Effector memory CD8-positive, alpha-beta T cell (primary cell): ENCODE measurements at places on chromosomes 3 and 15.

DNA sequence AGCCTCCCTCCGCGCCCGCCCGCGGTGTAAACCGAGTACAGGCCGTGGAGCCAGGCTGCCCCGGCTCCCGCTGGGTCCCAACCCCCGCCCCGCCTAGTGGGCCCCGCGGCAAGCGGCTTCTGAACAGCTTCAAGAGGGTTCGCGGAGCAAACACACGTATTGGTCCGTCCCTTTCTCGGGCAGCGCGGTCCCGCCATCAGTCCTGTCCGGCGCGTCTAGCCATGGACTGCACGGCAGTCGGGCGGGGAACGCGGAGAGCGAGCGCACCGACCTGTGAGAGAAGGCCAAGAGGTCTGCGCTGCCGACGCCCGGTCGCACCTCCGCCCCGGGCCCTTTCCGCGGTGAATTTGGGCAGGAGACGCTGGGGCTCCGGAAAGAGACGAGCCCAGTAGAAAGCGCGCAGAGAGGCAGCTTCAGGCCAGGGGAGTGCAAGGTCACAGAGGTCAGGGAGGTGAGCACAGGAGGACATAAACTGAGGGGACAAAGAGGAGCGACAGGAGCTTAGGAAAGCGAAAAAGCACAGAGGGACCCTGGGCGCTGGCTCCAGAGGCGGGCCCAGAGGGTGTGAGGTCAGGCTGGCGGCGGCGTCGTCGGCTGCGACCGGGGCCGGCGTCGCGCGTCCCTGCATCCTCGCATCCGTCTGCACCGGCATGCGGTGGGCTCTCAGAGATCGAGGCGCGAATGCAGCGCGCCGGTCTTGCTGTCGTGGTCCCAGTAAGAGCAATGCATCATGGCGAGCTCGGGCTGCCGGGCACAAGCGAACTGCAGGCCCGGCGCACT, 1.8 kb downstream of the FOXL2 start:
- DNase-seq: no peak

- no peak for DNase-seq
Measured at GRCh38 chr3:68759526-68760035, 172.8 kb downstream of the TAFA4 start.

GRCh38 chr3:112048911-112049310, 14.4 kb downstream of the TMPRSS7 start:
- no peak for DNase-seq

DNA sequence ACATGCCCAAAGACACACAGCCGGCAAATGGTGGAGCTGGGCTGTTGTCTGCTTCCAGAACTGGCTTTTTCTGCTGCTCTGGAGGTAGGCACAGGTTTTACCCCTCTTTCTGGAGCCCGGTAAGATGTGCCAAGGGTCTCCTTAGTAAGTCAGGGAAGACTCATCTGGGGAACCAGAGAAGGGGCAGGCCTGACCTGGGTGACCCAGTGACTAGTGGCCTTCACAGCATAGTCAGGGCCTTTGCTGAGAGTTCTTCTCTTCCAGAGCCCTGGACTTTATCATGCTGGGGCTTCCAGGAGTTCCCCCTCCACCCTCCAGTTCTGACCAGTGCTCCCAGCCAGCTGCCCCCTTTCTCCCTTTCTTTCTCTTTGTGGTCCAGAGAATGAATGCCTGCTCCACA, 3.2 kb downstream of the CD276 start:
- DNase-seq: no peak

DNA sequence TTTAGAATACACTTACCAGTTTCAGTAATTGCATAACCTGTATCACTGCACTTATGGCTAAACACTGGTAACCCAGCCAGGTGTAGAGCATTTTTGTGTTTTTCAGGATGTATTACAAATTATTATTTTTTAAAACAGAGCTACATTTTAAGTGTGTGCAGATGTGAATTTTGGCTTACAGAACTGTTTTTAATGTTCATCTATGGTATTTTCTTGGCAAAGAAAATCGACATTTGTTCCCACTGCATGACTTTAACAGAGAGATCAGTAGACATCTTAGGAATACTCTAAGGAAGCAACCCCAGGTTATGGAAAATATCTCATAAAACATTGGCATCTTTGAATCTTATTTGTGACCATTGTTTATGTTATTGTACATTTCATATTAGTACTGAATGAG, 73.3 kb downstream of the ATP13A4 start:
- DNase-seq: no peak

GRCh38 chr3:115148142-115148790, 1.2 kb upstream of the ZBTB20 start:
- DNase-seq: no peak

GRCh38 chr3:129632556-129632955, 26.1 kb upstream of the PLXND1 start:
- no peak for DNase-seq

GRCh38 chr3:32226875-32227500, 11.5 kb upstream of the CMTM8 start:
- no peak for DNase-seq

DNA sequence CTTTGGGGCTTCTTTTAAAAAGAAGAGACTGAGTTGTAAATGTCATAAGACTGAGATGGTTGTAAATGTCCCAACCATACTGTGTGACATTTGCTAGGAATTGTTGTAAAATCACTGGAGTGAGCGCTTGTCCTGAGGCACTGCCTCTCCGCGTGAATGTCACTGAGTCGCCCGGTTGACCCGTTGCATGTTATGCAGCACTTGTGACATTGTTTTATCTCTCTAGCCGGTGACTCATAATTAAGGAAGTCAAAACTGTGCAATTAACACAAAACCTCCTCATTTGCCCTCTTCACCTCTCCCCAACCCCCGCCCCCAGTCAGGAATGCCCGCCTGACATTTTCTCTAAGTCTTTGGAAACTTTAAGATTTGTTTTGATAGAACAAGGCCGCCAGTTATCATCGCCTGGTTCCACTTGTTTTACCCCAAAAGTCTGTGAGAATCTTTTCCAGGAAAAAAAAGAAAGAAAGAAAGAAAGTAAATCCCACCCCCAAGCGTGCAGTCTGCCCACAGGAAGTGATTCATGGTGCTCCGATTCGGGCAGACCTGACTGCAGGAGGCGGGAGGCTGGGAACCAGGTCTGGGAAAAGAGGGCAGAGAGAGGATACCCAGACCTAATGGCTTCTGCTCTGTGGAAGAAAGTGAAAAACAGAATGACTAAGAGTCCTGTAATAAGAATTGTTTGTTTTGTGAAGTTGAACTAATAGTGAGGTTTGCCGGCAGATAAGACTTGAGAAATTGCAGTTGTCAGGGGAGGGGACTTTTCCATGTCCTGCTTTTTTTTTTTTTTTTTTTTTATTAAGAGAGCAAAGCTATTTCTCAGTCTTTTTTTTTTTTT, 84.8 kb downstream of the SMAD3 start:
- DNase-seq: no peak

DNA sequence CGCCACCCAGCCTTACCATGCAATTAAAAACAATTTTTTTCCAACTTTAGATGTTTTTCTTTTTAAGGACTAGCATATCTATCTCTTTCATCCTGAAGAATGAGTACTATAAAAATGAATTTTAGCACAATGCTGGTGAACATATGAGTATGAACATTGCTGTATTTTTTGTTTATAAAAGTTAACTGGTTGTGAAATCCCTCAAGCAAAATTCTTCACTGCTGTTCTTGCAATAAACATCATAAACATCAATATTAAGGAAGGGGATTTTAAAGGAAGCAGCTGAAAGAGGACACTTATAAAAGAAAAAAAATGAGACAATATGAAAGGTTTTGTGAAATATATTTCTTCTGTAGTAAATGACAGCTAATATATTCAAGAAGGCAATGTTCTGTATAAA, 3.0 kb downstream of the PLSCR4 start:
- no peak for DNase-seq

DNA sequence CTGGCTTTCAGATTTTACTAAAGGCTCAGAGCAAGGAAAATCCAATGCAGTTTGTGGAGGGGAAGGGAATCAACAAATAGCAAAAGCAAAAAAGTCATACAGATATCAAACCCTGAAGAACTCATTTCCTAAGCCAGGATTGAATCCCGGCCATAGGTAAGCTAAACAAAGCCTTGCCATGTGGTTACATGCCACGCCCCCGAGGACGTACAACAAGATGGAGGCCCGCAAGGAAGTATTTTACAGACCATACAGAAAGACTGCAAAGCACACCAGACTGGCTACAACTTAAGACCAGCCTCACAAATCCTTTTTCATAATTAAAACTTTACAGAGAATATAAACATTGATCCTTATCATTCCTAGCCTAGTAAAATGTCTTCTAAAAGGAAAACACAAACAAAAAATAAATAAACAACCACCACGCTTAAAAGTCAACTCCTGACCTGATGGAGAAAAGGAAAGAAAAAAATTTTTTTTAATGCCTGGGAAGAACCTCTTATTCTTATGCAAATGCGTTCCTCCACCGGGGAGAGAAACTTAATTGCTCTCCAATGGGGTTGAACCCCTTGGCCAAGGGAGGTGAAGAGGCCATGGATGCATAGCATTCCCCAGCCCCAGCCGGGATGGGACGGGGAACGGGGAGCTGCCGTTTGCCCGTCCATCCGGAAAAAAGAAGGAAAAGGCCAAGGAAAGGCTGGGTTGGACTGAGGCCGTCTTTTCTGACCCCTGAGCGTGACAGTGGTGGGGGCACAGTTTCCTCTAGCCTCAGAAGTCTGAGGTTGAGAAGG, 39.3 kb downstream of the IL1RAP start:
- no peak for DNase-seq

GRCh38 chr3:27659279-27660021, 62.7 kb downstream of the EOMES start:
- peak; percentile 41 for DNase-seq

DNA sequence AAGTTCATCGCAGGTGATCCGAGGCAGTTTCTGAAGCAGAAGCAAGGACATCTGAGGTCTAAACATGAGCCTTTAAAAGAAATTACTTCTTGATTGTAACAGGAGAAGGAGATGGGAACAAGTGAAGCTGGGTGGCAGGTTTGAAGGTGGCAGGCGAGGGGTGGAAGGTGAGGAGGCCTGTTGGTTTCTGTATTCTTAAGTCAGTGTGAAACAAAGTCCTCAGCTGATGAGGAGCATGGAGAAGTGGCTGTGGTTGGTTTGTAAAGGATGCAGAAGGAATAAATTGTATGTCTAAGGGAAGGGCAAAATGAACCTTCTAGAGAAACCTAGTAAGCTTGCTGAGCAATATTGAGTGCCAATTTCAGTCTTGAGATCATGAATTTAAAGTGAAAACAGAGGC, 298.8 kb downstream of the CHST2 start:
- DNase-seq: no peak

GRCh38 chr15:50066202-50066601, 52.8 kb downstream of the ATP8B4 start:
- DNase-seq: no peak

- DNase-seq: no peak
Measured at GRCh38 chr3:133750259-133750656, 4.1 kb downstream of the TF start.

- DNase-seq: no peak
Measured at GRCh38 chr3:134864636-134865035, 69.6 kb downstream of the EPHB1 start.

GRCh38 chr3:127734754-127735473, 62.2 kb downstream of the ABTB1 start:
- DNase-seq: no peak

- DNase-seq: no peak
Measured at GRCh38 chr3:23248594-23249131, 45.5 kb downstream of the UBE2E2 start.

GRCh38 chr15:55695432-55695831, 47.5 kb downstream of the PRTG start:
- no peak for DNase-seq

GRCh38 chr3:191889756-191890155, 428.8 kb downstream of the PYDC2 start:
- no peak for DNase-seq

DNA sequence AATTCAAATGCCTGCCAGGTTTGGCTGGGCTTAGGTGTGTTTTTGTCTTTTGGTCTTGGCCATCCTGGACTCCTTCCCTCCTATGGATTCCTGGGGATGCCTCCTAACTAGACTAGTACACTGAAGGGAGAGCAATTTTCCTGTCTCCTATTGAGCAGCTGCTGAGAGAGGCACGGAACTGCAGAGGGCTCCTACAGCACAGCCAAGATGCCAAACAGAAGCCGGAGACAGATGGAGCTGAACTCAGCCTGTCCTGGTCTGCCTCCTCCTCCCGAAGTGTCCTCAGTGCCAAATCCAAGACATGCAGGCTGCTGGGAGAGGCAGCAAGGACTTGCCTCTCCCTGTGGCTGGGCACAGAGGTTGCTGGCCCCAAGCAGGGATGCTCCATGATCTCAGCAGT, 256.6 kb upstream of the PROK2 start:
- no peak for DNase-seq

- DNase-seq: no peak
Measured at GRCh38 chr3:116425126-116425525, 20.2 kb downstream of the LSAMP start.

GRCh38 chr3:161474139-161474538, 22.5 kb upstream of the OTOL1 start:
- DNase-seq: no peak

GRCh38 chr3:185175370-185175987, 22.6 kb upstream of the C3orf70 start:
- DNase-seq: no peak

GRCh38 chr3:159260049-159260662, 458.3 kb downstream of the MFSD1 start:
- peak; percentile 7 for DNase-seq

GRCh38 chr3:107661447-107662123, 138.8 kb downstream of the BBX start:
- DNase-seq: no peak

GRCh38 chr3:150956376-150956775, 16.2 kb downstream of the CLRN1 start:
- no peak for DNase-seq

- DNase-seq: no peak
Measured at GRCh38 chr15:42772144-42772543, 35.2 kb upstream of the CDAN1 start.

DNA sequence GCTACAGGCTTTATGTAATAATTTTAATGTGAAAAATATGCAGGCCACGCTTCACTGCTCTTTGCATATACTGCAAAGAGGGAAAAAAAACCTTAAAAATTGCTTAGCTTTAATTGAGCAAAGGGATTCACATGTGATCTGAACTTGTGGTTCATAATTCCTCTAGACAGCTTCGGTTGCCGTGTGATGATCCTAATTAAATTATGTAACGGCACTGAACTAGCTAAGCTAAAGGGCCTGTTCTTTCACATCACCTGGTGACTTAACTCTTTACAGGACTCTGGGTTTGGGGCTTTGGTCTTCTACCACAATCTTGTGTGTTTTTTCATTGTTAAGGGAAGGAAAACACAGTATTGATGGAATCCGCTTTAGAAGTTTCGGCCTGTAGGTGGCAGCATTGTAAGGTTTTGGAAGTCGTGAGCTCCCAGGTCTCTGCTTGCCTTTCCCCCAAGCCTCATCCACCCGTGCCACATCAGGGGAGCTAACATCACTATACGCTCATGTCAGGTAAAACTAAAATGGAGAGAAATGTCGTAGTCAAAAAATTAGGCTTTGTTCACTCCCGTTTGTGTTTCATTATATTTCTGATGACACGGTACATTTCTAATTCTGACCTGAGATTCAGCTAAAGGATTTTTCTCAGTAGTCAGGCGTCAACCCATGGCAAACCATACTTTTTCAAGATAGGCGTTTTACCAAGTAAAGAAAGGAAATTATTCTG, 205.6 kb upstream of the DPH6 start:
- peak; percentile 5 for DNase-seq
